ENCODE measurements at places on chromosomes 6 and 20.
A peak's percentile ranks its signal among the peaks of the same experiment; 100 is the strongest.

DNA sequence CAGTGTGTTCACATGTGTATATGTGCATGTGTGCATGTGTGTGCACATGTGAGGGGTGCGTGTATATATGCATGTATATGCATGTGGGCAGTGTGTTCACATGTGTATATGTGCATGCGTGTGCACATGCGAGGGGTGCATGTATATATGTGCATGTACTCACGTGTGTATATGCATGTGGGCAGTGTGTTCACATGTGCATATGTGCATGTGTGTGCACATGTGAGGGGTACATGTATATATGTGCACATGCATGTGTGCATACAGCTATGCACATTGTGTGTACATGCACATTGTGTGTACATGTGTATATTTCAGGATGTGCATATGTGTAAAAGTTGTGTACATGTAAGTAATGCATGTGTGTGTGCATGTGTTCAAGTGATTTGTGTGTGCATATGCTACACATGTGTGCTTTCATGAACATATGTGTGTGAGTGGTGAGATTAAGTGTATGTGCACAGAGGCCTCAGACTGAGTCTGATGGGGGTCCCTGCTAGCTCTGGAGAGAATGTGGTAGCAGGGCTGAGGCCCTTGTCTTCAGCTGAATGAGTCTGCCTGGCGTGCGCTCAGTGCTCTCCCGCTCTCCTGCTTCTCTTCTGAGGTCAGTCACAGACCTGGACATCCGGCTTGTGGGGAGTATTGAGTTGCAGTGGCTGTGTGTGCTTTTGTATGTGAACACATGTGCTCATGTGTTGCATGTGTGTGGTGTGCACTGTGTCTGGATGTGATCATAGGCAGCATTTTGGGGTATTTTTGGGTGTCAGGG lies 19.9 kb upstream of the MYT1 start:
- DNase-seq, result no peak

- DNase-seq, result no peak
Observed at GRCh38 chr6:40536442-40536841, 50.7 kb downstream of the LRFN2 start.

DNA sequence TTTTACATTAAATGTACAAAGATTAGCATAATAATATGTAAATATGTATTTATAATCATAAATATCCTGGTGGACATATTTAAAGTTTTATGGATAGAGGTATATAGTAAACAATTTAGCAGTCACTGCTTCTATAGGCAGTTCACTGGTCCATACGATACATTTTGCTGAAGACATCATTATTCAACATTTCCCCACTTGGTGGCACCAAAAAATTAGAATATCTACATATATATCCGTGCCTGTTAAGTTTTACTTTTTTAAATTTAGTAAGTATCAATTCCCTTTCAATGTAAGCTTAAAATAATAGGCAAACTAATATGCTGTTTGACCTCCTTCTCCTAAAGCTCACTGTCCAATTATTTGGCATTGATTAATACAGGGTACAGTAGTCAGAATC lies 64.2 kb downstream of the LMBRD1 start:
- no peak for DNase-seq

GRCh38 chr6:70764706-70765105 lies 97.0 kb downstream of the SMAP1 start:
- no peak for DNase-seq

DNA sequence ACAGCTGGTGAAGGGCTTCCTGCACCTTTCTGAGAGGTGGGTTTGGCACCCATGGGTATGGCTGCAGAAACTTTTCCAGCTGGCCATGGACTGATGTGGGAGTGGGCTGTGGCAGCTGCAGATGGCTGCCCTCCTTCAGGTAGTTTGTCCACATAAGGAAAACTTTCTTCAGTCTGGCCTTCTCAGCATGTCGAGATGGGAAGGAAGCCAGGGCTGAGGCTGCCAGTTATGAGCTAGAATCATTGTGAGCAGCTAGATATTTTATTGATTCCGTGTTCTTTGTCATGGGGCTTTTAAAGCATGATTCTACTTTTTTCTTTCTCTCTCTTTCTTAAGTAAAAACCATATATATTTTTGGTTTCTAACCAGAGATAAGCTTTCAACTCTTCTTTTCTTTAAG lies 16.6 kb downstream of the NKX2-4 start:
- DNase-seq, result no peak

- no peak for DNase-seq
Observed at GRCh38 chr6:70112716-70113115, 190.2 kb downstream of the COL9A1 start.

DNA sequence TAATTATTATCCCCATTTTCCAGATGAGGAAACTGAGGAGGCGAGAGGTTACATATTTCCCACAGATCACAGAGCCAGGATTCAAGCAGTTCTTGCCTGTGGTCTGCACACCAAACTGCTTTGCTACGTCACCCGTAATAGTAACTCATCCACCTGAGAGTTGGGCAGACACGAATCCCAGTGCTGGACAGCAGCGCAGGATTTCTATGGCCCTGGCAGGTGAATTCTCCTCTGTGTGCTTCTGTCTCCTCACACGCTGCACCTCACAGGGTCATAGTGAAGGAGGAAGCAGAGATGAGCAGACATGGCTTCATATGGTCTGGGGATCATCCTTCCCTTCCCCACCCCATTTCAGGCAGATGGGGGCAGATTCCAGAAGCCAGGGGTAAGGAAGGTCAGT lies 127.0 kb upstream of the LRFN2 start:
- DNase-seq, result no peak

- no peak for DNase-seq
Observed at GRCh38 chr20:48102076-48102787, 317.0 kb upstream of the SULF2 start.

DNA sequence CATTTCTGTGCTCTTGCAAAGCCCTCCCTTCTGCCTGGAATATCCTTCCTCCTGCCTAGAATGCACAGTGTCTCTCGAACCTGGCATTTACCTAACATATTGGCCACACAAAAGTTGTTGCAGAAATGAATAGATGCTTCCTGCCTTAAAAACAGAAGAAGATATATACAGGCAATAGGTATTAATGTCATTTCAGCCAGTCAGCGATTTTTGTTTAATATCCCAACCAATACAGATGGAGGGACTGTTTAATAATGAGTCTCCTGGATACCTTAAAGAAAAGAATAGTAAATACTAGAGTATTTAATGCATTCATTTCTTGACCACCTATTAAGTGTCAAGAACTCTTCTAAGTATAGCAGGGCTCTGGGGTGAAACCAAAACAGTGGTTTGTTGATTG lies 70.3 kb downstream of the MBOAT1 start:
- no peak for DNase-seq

- no peak for DNase-seq
Observed at GRCh38 chr6:106396426-106397220, 36.1 kb downstream of the CRYBG1 start.

GRCh38 chr6:97262676-97263075 lies 20.3 kb downstream of the MMS22L start:
- DNase-seq, result no peak

DNA sequence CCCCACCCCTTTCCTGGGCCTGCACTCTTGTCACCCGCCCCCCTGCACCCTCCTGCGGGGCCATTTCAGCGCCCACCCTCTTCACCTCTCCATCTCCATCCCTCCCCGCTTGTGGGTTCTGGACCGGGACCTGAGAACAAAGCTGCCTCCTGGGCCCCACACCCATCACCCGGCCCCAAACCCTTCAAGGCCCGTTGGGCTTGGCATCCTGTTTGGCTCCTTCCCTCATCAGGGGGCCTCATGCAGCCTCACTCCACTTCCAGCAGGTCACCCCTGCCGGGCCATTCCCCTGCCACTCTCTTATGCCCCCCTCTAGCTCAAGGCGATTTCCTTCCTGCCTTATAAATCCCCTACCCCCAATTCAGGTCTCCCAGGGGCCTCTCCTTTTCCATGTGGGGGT lies 67.4 kb downstream of the SRC start:
- no peak for DNase-seq

DNA sequence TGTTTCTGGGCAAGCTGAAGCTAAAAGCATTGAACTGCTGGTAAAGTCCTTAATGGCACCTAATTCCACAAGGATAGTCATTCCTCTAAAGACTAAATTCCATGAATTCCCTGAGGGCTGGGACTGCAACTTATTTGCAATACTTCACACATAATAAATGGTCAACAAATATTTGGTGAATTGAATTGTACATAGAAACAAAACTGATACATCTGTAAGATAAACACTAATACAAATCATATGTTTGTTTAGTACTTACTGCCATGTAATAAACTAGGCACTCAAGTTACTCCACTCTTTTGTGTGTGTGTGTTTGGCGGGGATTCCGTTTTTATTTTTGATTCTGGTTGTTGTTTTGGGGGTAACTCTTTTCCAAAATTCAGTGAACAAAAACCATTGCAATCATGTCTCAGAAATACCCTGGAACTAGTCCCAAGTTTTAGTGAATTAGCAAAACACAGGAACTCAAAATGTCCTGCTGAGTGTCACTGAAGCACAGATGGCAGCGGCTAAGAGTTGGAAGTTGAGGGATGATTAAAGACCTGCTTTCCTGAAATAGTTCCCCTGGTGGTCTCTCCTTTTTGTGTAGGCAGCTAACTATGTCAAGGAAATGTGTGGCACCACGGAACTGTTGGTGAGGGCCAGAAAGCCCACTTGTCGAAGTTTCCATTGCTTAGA lies 74.8 kb upstream of the SNRPB2 start:
- DNase-seq, result no peak

DNA sequence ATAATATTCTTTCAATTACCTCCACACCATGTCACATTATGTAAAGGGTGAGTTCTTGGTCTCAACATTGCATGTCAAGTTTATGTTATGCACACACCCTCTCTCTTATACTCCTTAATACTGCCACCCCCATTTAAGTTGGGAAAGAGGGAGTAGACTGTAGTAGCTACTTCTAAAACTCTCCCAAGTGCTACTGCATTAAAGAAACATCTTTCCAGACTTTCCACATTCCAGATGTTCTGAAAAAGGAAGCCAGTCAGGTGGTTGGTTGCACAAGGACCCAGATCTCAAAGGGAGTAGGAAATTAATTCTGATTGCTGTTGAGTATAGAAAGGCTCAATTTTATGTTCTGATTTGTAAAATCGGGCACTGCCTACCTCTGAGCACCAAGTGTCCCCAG lies 419.5 kb downstream of the CD83 start:
- no peak for DNase-seq

GRCh38 chr6:144416244-144416643 lies 131.1 kb downstream of the UTRN start:
- no peak for DNase-seq

DNA sequence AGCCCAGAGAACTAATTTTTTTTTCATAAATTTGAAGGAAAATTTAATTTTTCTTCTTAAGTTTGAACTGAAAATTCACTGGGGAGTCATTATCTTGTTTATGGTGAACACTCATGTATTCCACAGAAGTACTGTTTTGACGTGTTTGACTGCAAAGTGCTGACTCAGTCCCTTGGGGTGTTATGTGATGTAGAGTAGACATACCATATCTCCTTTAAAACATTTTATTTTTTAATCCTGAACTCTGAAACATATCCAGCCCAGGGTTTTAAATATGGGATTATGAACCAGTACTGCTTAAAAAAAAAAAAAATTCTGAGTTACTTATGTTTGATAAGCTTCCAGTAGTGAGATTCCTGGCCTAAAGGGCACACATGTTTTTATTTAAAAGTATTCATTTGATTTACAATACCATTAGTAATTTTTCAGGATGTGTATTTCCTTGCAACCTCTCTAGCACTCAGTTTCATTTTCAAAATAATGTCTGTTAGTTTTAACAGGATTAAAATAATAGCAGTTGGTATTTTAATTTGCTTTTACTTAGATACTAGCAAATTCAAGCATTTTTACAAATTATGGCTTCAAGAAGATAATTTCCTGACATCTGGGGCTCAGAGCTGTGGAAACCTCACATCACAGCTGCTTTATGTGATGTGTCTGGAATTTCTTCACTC lies 81.7 kb upstream of the PDE10A start:
- no peak for DNase-seq

DNA sequence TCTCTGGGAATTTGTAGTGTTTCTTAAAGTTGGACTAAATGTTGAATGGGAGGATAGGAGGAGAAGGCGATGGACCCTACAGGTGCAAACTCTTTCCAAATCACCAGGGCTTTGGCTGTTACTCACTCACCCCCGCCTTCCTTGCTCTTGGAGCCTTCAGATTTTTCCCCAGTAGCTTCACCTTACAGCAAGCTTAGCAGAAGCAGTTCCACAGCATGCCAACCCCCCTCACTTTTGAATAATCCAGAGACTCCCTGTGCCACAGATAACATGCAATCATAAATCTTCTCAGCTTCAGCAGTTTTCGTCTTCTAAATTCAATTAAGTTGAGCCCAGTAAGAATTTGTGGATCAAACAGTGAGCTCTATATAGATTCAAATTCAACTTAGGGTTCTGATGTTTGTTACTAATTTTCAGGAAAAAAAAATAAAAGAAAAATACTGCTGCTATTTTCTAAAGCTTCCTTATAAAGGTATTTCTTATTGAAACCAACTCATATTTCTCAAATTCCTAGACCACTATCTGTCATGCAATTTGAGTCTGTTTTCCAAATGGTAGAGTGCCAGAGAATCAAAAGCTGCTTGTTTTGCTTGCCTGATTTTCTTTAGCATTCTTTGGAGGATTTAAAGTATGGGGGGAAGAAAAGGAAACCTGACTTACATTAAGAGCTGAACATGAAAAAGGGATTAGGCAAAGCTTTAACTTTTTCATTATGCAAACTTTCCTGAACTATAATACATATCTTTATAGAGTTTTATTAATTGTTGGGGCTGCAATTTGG lies 166.4 kb downstream of the EYA4 start:
- no peak for DNase-seq

- DNase-seq, result no peak
Observed at GRCh38 chr6:162917506-162917905, 189.7 kb downstream of the PACRG start.

GRCh38 chr6:146194434-146194833 lies 165.6 kb downstream of the GRM1 start:
- no peak for DNase-seq

DNA sequence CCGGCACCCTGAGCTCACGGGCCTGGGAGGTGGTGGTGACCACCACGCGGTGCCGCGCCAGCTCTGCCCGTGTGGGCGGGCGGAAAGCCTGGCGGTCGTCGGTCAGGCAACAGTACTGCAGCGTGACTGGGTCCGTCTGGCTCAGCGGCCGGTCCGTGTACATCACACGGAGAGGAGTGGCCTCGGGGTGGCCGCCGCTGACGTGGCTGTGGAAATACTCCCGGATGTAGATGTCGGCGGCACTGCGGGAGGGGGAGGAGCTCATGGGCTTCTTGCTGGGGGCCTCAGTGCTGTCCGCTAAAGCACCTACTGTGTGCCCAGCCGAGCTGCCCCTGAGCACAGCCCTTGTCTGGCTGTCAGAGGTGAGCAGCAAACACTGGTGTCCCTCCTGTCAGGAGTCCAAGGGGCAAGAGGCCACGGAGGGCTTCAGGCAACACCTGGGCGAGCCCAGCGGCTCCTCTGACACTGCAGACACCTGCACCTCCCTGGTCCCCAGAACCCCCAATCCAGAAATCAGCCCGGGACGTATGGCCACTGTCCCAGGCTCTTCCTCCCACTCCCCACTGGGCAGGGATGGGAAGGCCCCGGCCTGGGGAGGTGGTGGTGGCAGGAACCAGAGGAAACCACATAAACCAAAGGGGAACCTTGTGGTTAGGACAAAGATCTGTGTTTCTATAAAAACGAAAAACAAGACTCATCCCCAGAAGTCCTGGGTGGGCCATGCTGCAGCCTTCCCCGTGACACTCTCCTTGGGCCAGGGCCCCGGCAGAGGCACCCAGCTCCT lies 6.5 kb downstream of the HELZ2 start:
- DNase-seq, result peak; percentile 62

Measured in CD4-positive, alpha-beta T cell treated with Interleukin-6 for 4 hours (primary cell).